Activated CD8-positive, alpha-beta memory T cell treated with anti-CD3 and anti-CD28 coated beads, Interleukin-2, amount 10 ng/mL, durations not matched to agents 7 days and 5 days (primary cell): ENCODE measurements at places on chromosomes 7 and 10. TPM values are rescaled to one million over a fixed set of nuclear protein-coding genes. Genes with fewer than 3 reads are reported as not detected.

Gene KDM7A
- total RNA-seq, result 7.3 TPM

Gene BAMBI
- 1.0 TPM for total RNA-seq

Gene KCP
- 0.20 TPM for total RNA-seq

Gene DRGX
- not detected for total RNA-seq

Gene FOXI2
- total RNA-seq, result not detected
